ENCODE measurements at places on chromosomes 1 and 21.

DNA sequence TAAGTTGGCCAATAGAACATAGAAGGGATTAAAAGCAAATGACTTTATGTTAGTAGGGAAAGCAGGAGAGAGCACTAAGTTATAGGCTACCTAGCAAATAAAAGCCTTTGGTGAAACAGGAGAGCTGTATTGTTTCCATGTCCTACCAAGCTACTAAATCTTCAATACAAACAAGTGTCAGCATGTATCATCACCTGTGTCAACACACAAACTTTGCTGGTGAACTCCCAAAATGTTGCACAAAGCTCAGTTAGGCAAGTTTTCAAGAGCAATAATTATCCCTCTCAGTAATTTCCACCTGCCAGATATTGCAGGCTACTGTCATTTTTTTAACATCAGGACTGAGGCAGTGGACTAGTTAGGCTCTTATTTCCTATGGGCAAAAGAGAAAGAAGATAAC is 77.7 kb upstream of the ADAM30 start:
- no peak for DNase-seq

DNA sequence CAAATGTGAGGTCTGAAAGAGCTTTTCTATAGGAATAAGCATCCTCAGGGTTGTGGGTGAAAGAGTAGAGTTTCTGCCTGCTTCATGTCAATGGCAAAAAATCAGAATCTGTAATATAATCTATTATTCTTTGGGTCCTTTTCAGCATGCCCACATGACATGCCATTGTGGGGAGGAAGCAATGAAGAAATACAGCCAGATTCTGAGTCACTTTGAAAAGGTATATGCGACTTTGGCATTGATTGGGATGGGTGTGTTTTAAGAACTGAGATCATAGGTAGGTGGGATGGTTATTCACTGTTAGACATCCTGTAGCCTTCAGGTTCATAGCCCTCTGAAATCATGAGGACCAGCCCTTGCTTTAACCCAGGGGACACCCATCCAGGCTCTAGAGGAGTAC is 1.8 kb downstream of the IL20 start:
- no peak for DNase-seq

GRCh38 chr1:16521288-16521583 is 7.2 kb upstream of the RNU1-1 start:
- DNase-seq, result no peak

DNA sequence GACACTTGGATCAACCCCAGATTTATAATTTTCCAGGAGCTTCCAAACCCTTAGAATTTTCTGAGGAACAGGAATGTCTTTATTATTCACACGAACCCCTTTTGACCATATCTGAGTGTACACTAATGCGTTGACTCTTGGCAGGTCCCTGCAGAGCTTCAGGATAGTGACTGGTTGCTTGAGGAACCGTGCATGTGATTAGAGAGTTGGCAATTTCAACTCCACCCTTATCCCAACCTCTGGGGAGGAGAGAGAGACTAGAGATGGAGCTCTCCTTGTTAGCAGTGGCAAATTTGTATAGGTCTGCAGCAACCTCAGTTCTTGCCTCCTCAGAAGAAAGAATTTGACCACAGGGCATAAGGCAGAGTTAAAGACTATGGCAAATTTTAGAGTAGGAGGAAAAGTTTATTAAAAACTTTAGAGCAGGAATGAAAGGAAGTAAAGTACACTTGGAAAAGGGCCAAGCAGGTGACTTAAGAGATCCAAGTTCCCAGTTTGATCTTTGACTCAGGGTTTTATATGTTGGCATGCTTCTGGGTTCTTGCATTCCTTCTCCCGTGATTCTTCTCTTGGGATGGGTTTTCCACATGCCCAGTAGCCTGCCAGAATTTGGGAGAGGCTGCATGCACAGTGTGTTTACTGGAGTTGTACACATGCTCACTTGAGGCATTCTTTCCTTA is 93.8 kb upstream of the ETV3 start:
- DNase-seq, result peak; percentile 25

DNA sequence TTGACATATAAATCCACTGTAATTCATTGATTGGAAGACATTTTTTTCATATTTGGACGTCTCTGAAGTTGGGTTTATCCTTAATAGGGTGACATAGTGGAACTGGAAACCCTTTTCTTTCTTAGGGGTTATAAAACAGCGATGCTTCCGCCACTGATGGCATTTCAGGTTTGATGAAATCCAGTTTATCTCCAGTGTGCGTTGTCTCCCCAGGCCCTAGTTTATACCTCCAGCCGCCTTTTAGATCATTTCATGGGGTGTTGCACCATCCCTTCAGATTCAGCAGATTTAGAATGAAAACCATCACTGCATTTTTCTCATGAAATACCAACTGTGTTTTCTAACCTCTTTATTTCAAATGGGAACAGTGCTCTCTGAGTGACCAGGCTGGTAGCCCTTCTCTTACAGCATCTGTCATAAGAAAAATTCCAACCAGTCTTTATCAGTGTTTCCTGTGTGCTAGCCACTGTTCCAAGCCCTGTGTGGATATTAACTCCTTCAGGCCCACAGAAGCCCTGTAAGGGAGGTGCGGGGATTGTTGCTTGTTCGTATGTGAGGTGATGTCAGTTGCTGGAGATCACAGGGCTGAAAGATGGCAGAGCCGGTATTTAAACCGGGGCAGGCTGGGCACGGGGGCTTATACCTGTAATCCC is 19.0 kb downstream of the H6PD start:
- DNase-seq, result no peak

GRCh38 chr1:56816909-56817308 is 2.3 kb downstream of the FYB2 start:
- DNase-seq, result no peak
